ENCODE measurements at places on chromosomes 12 and 14.

DNA sequence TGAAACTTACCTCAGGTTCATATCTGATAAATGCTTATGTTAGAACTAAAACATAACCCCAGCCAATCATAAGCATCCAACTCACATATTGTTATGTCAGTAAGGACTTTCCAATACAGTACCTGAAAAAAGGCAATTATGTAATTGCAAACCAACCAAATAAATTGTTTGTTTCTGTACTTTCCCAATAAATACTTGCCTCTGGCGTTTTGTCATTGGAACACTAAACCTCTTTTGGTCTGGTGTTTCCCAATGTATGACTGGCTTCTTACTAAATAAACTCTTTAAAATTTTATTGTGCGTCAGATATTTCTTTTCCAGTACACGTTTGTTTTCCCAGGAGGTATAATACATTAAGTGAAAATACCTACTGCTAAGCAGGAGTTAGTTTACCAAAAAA lies 6.7 kb upstream of the PTPRB start:
- DNase-seq = no peak

DNA sequence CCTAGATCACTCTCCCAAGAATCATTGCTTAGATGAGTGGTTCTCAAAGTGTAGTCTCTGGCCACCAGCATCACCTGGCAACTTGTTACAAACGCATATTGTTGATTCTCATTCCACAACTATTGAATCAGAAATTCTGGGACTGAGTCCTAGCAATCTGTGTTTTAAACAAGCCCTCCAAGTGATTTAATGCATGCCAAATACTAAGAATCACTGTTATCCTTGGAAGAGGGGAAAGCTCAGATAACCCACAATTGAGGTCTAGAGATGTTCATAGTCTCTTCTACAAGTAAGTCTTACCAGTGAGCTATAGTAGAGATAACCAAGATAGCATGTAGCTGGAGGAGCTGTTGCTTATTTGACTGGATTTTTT lies 666.6 kb downstream of the DIO2 start:
- DNase-seq = no peak

DNA sequence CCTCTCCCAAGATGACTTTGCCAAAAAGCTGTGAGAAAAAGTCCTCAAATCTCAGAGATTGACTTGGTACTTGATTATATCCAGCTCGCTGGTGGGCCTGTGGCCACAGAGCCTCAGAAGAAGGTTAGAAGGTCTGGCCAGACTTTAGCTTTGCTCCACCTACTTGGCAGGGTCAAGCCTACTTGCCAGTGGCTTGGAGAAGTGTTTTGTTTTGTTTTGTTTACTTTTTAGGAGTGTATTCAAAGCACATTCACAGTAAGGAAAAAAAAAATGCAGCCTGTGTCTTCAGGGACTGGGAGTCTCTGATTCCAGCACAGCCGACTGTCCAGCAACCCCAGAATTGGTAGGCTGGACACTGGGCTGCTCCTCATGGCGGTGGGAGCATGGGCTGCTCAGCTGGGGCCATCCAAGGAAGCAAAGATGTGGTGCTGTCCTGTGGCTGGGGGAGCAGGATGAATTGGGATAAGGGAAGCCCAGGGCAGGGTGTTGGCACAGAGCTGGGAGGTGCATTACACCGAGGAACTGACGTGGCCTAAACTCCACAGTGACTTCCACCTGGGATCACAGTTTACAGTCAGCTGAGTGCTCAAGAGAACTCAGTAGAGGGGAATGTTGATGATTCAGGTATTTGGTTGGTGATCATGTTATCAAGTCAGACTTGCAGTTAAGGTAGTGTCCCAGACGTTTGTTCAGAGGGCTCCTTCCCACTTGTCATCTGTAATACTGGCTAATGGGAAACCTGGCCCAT lies 73.5 kb downstream of the PPP2R5C start:
- no peak for DNase-seq

DNA sequence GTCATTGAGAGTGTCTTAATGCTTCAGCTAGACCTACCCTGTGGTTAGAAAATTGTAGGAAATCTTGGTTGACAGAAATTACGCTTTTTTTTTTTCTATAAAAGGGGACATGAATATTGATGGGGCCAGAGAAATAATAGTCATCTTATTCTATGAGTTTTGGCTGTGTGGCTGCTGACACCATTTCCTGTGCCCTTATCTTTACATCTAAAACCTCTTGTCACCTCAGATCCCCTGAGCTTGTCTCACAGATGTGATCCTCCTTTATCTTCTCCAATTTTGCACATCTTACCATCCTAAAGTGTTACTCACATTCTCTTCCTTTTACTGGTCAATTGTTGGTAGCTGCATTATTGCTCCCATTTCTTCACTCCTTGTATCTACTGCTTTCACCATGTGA lies 36.1 kb downstream of the ASCL1 start:
- DNase-seq = no peak

DNA sequence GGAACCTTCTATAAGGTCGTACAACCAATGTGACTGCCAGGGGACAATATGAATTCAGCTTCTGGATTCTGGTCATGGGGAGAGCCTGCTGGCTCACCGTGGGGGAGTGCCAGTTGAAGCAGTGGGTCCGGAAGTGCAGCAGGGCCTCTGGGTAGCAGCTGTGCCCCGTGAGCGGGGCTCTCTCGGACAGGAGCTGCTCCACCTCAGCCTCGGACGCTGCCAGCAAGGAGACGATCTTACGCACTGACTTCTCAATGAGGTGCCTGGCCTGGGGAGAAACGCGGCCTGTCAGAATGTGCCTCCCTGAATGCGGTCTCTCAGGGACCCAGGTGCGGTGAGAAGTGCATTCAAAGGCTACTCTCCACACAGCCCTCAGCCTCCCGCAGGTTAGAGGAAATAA lies 42.0 kb downstream of the LGMN start:
- DNase-seq = no peak

GRCh38 chr12:52230364-52231281 lies 2.4 kb upstream of the KRT7 start:
- no peak for DNase-seq

GRCh38 chr14:54322246-54322645 lies 74.6 kb upstream of the CDKN3 start:
- DNase-seq = no peak

DNA sequence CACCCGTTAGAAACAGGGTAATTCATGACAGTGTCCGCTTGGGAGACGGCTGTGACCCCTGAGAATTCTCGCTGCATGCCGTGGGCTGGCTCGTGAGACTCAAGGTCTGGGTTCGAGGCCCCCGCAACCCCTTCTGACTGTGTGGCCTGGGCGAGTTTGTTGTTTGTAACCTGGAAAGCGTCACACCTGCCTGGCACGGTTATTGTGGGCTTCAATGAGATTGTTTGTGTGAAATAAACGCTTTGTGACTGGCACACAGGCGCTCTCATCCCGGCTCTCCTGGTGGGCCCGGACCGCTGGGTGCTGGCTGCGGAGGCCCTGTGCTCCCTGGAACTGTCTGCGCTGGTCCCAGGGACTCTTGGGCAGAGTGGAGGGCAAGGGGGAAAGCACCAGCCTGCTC lies 33.9 kb downstream of the MEG3 start:
- DNase-seq = no peak

Measured in NCI-H510A treated with DMSO at 0.1 percent for 48 hours (cell line).